Central memory CD4-positive, alpha-beta T cell (primary cell): ENCODE measurements at places on chromosomes 6 and 20.

DNA sequence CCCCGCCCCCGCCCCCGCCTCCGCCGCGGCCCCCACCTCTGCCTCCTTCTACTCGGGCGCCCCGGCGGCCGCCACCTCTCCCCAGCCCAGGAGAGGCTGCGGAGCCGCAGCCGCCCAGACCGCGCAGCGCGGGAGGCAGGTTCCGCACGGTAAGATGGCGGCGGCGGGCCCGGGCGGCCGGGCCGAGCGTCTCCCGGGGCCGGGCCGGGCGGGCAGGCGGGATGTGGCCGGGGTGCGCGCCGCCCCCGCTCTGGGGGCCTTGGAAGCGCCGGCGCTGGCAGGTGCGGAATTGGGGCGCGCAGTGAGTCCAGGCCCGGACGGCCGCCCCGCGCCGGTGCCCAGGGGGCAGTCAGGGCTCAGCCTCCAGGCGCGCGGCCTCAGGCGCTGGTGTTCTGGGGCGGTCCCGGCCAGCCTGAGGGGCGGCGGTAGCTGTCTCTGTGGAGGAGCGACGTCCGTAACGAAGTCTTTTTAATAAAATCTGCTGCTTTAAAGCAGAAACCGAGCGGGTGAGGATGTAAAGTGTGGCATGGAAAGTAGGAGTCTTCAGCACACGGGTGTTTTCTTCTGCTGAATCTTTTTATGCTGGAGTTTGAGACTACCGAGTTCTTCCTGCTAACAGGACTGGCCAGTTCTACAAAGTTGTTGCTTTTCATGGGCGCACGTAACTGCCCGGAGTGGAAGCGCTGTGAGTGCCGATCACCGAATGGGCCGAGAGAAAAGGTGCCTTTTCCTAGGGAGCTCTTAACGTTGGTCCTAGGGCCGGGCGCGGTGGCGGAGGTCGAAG, at the start of gene GID8:
Gene GID8, plus strand, starts transcription at position 43 of the 784 bp plus-strand sequence. CDS start 3,356 bp downstream, outside the sequence.
- DNase-seq: no peak

- DNase-seq: no peak
Observed at GRCh38 chr6:20302702-20303251, 90.5 kb upstream of the MBOAT1 start.

DNA sequence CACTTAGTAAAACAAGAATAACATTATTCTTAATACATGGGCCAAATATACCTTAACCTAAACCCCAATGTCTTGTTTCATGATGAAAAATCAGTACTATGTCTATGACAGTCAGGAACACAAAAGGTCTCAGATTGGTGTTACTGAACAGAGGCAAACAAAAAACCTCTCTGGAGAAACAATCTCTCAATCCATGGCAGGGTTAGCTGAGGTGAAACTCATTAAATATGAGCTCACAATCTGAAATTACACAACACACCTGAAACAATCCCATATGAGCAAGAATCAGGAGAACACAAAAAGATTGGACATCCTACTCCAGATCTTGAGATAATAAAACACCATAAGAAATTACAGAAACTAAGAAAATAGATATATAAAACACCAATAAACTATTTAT, 6.5 kb upstream of the SLC17A4 start:
- DNase-seq: no peak

DNA sequence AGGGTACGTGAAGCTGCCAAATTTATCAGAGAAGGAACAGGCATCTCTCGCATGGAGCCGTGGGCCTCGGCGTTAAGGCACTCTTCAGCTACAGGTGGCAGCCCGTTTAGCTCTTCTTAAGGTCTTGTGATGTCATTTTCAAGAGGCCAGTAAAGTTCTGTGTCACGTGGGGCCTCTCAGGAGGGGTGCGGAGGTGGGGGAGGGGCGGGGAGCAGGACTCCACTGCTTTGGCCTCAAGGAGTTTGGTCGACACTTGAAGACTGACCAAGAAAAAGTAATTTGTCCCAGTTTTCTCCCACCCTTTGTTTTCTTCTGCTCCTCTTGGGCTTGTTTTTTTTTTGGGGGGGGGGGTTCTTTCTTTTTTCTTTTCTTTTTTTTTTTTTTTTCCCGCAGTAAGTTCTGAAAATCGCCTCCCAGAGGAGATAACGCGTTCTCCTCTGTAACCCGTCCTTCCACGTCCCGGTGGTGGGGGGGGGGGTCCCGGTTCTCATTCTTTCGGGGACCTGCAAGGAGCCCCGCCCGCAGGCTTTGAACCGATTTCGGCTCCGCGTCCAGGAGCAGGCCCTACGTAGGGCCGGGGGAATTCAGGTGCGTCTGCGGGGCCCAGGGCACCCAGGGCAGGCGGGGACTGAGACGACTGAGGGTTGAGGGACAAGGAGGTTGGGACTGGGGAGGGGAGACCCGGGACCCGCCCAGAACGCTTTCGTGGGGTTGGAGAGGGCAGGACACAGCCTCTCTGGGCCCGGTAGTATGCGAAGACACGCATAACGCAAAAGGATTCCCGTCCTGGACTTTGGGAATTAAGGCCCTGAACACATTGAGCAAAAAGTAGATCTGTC, 26.0 kb downstream of the GPX6 start:
- DNase-seq: no peak

- DNase-seq: no peak
Observed at GRCh38 chr6:160167604-160168399, 46.2 kb downstream of the SLC22A1 start.

GRCh38 chr6:121302882-121303281, 31.4 kb downstream of the TBC1D32 start:
- no peak for DNase-seq

- DNase-seq: peak; percentile 35
Observed at GRCh38 chr20:33679758-33680485, 5.7 kb upstream of the NECAB3 start.

GRCh38 chr6:91940801-91941200, 1353.9 kb upstream of the MAP3K7 start:
- DNase-seq: no peak

DNA sequence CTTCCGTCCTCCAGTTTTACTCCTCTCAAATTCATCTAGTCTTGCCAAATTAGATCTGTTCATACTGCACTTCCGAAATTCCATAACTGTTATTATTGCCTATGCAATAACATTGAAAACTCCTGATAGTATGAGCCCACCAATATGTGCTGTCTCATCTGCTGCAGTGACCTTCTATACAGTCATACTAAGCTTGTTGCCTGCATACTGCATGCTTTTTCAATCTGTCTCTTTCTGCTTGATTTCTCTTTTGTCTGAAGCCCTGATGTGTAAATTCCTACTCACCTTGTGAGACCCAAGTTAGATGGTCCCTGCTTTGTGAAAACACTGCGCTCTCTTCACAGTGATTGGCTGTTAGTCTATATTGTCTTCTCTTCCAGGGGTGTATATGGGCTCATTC, 1.1 kb downstream of the TBP start:
- no peak for DNase-seq

- DNase-seq: no peak
Observed at GRCh38 chr6:157107915-157108651, 215.2 kb downstream of the TMEM242 start.

GRCh38 chr6:136201732-136202131, 48.4 kb downstream of the MTFR2 start:
- DNase-seq: no peak

DNA sequence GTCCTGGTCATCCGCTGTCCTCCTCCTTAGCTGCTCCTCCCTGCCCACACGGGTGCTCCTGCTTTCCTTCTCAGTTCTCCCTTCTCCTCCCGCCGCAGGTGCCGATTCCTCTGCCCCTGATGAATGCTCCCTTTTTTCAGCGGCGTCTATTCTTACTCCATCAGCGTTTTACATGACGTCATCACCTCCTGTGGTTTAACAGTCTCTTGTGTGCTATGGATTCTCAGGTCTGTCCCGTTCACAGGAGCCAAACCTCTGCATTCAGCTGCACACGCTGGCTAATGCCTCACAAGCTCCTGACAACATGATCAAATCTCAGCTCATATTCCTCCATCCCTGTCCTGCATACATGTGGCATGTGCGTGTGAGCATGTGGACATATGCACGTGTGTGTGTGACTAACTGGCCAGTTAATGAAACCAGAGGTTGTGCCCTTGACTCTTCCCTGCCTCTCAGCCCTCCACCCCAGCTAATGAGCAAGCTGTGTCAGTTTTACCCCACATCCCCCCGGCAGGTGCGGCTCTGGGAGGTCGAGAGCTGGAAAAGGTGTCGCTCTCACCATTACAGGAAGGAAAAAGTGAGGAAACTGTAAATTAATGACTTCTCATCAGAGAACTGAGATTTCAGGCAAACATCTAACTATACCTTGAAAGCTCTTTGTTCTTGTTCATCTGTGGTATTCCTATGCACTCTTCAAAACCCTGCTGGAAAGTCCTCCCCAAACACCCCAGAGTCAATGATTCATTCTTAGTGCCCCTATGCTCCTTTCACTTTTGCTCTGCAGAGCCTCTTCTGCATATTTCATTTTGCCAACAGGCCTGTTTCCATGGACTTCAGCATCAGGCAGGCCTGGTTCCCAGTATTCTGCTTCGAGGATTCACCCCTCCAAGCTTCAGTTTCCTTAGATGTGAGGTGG, 163.1 kb downstream of the TTLL2 start:
- no peak for DNase-seq

GRCh38 chr6:7707787-7708186, 18.1 kb upstream of the BMP6 start:
- no peak for DNase-seq

DNA sequence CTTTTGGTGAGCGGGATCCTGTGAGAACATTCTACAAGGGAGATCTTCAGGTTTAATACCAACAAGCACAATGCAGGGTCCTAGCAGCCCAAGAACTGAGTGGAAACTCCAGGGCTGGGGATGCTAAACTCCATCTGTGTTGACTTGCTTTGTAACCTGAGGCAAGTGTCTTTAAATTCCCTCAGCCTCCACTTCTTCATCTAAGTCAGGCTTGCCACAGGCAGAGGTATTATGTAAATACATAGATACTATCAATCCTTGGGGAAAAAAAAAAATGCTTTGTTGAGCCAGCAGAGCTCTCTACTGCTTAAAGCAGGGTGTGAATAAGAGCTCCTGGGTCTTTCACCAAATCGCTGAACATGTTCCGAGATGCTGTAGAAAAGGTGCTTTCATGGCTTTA, 114.2 kb upstream of the PHACTR1 start:
- no peak for DNase-seq

- no peak for DNase-seq
Observed at GRCh38 chr20:4297127-4297826, 281.9 kb upstream of the RNF24 start.

DNA sequence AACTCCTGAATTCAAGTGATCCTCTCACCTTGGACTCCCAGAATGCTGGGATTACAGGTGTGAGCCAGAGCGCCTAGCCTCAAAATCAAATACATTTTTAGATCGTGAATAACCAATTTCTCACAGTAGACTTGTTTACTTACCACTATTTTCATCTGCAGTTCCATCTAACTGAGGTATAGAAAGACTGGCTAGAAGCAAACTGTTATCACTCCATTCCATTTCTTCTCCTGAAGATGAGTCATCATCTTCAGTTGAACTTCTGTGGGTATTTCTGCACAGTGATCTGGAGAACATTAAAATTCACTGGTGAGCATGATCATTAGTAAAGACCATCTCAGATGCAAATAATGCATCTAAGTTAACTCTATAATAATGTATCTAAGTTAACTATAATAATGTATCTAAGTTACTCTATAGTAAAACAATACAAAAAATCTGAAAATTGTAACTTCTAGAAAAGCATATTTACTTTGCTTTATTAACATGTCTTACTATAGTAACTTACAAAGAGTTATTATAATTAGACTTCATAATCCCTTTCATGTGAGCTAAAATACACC, 105.4 kb downstream of the REV3L start:
- DNase-seq: no peak

- DNase-seq: no peak
Observed at GRCh38 chr6:138086573-138087196, 20.5 kb downstream of the PERP start.

DNA sequence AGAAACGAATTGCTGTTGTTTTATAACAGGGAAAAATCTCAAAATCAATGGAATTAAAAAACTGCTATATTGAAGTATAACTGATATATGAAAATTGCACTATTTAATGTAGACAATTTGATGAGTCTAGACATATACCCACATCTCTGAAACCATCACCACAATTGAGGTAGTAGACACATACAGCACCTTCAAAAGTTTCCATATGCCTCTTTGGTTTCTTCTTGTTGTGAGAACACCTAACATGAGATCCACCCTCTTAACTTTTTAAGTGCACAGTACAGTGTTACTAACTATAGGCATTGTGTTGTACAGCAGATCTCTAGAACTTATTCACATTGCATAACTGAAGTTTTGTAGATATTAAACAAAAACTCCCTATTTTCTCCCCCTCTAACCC, 14.0 kb upstream of the SLC17A5 start:
- DNase-seq: no peak

DNA sequence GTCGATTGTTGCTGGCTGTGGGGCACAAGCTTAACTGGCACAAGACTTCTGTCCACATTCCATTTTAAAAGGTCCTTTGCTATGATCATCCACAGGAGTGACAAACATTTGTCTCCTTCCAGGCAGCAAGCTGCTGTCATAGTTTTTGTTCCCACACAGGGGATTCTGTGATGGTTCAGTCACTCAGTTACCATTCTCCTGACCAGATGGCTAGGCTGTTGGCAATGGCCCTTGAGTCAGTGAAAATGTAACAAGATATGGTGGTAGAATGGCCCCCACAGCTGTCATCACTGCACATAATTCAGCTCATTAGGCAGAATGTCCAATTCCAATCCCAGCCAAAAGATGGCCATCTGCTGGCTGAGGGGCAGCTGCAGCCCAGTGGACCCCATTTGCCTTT, 13.7 kb downstream of the BPIFA1 start:
- DNase-seq: no peak

- DNase-seq: no peak
Observed at GRCh38 chr6:134740473-134741199, 209.3 kb downstream of the ALDH8A1 start.

- no peak for DNase-seq
Observed at GRCh38 chr20:15706719-15707118, 866.5 kb downstream of the KIF16B start.

DNA sequence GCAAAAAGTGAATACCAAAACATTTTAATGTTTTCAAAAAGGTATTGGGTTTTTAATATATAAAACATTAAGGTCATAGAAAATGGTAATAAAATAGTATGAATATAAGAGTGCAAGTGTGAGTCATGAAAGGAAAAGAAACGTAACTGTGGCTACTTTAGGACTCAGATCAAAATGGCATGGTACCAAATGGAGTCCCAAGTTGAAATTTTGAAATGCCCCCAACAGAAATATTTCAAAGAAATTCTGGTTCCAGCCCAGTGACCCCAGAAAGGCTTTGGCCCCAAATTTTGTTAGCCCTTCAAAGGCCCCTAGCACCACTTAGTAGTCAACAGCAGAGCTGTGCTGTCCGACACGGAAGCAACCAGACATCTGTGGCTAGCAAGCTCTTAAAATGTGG, 6.0 kb downstream of the COL12A1 start:
- no peak for DNase-seq
